ENCODE measurements at places on chromosomes 5 and 9. TPM values are rescaled to one million over a fixed set of nuclear protein-coding genes. Genes with fewer than 3 reads are reported as not detected.

SPARC gene
- total RNA-seq, result 0.80 TPM

PCDH1 gene
- 0.17 TPM for total RNA-seq

MORN5 gene
- not detected for total RNA-seq

LIFR gene
- total RNA-seq, result 0.45 TPM

DNA sequence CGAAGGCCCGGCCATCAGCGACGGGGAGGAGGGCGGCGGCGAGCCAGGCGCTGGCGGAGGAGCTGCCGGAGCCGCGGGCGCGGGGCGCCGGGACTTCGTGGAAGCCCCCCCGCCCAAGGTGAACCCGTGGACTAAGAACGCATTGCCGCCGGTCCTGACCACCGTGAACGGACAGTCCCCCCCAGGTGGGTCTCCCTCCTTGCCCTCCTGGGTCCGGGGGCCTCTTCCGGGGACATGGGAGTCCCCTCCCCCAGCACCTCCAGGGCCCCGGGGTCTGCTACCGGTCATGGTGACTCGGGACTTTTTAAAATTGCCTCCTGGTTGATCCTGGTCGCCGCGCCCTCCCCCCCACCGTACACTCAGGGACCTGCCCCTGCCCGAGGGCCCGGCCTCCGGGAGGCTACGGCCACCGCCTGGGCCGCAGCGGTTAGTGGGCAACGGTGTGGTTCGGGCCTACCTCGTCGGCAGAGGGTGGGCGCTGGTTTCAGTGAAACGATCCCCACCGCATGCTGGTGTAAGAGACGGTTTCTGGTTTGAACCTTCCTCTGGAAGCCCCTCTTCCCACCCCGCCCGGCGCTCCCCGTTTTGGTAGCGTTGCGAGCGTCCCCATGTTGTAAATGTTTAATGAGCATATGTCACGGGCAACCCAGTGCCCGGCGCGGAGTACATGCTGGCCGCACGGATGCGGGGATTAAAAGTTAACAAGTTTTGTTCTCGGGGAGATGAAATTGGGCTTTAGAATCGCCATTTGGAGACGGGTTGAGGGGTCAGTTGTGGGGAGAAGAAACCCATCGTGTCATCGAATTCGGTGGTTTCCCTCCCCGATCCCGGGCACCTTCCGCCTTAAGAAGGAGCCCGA is 1.1 kb downstream of the LARP1 start:
- H3K4me3 ChIP-seq, result peak overlapping the region; percentile 72
- no peaks in the 10 kb centered on the region for H3K27me3 ChIP-seq
- H3K4me1 ChIP-seq, result peaks cover 41% of the 10 kb centered on the region
- DNase-seq, result peak; percentile 68
- H3K27ac ChIP-seq, result peak overlapping the region; percentile 67
- no peaks in the 10 kb centered on the region for H3K36me3 ChIP-seq

GRCh38 chr9:23674016-23674585 is 151.9 kb downstream of the ELAVL2 start:
- no peak for DNase-seq
- no peak overlapping the region for H3K27ac ChIP-seq
- no peaks in the 10 kb centered on the region for H3K4me1 ChIP-seq
- no peaks in the 10 kb centered on the region for H3K36me3 ChIP-seq
- no peaks in the 10 kb centered on the region for H3K27me3 ChIP-seq

HMGXB3 gene
- total RNA-seq, result 27.4 TPM

GRCh38 chr9:77764894-77765780 is 117.0 kb upstream of the GNA14 start:
- no peaks in the 10 kb centered on the region for H3K36me3 ChIP-seq
- H3K4me1 ChIP-seq, result no peaks in the 10 kb centered on the region

PITX1 gene
- total RNA-seq, result not detected

SLC23A1 gene
- total RNA-seq, result not detected

GRCh38 chr9:78261403-78262001 is 25.6 kb downstream of the CEP78 start:
- peaks cover 24% of the 10 kb centered on the region for H3K36me3 ChIP-seq
- no peak overlapping the region for H3K4me3 ChIP-seq
- H3K27ac ChIP-seq, result no peak overlapping the region
- no peak for DNase-seq

DNA sequence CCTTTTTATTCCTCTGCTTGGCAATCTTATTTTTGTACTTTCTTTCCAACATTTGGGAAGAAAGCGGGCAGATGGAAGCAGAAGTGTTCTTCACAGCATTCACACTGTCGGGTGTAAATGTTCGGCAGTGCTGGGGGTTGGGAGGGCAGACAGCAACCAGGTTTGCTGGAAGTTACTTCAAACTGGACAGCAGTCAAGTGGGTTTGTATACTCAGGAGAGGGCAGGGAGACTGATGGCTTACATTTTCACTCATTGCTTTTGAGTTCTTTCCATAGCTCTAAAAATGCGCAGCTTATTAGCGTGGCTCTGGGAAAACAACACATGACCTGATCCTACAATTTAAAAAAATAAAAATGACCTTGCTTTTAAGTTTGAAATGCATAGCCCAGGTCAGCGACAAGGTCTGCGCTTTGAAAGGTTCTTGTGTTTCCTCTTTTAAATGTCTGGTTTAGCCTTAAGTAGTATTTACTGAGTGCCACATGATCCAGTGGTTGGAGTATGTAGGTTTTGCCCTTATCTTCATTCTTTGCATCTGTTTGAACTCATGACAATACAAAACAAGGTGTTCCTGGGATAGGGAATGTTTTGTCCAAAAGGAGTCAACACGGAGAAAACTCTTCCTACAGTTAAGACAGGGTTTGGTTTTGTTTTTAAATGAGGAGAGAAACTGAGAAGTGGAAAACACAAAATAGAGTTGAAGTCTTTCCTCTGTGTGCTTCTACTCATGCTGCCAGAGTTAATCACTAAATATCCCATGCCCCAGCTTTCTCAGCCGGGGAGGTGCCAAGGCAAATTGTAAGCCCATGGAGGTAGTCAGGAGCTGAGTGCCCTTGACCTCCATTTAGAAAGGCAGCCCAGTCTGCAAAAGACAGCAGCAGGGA is 132.7 kb upstream of the DMRT1 start:
- no peak for DNase-seq
- no peak overlapping the region for H3K27ac ChIP-seq
- peaks cover 2% of the 10 kb centered on the region for H3K4me1 ChIP-seq
- H3K27me3 ChIP-seq, result peaks cover 3% of the 10 kb centered on the region
- H3K4me3 ChIP-seq, result no peak overlapping the region

STPG3 gene
- total RNA-seq, result not detected

DNA sequence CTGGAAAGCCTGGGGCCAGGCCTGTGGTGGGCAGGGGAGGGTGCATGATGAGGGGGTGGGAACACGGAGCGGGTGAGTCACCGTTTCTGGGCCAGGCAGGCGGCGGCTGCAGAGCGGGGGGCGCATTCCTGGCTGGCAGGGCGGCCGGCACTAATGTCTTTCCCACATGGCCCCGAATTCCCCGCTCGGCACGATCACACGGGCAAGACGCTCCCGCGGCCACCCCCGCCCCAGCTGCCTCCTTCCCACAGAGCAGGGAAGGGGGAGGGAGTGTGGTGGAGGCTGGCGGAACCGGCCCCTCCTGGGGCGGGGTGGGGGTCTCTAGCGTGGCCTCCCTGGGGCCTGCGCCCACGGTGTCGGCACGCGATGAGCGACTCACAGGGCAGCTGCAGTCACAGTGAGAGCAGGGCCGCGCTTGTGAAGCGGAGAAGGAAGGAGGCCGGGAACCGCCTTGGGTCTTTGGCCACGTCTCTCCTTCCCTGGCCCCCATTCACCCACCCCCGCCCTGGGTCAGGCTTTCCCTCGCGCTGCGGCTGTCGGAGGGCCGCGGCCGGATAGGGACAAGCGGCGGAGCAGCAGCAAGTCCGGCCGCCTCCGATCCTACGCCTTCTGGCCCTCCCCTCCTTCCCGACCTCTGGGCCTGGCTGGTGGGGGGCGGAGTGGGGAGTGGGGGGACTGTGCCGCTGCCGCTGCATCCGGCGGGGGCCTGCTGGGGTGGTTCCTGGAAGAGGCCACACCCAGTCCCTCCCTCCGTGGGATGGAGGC is 48.9 kb downstream of the CXXC5 start:
- H3K4me3 ChIP-seq, result peak overlapping the region; percentile 43
- DNase-seq, result peak; percentile 37
- H3K4me1 ChIP-seq, result peaks cover 26% of the 10 kb centered on the region
- peaks cover 26% of the 10 kb centered on the region for H3K27me3 ChIP-seq
- no peak overlapping the region for H3K27ac ChIP-seq
- no peaks in the 10 kb centered on the region for H3K36me3 ChIP-seq

GRCh38 chr5:5979761-5980537 is 398.4 kb downstream of the MED10 start:
- H3K27ac ChIP-seq, result no peak overlapping the region
- no peaks in the 10 kb centered on the region for H3K4me1 ChIP-seq
- DNase-seq, result no peak
- no peaks in the 10 kb centered on the region for H3K36me3 ChIP-seq
- no peaks in the 10 kb centered on the region for H3K27me3 ChIP-seq
- H3K4me3 ChIP-seq, result no peak overlapping the region

GRCh38 chr5:144009116-144009515 is 161.3 kb downstream of the YIPF5 start:
- DNase-seq, result no peak
- no peak overlapping the region for H3K4me3 ChIP-seq
- H3K4me1 ChIP-seq, result no peaks in the 10 kb centered on the region
- H3K36me3 ChIP-seq, result no peaks in the 10 kb centered on the region
- no peaks in the 10 kb centered on the region for H3K27me3 ChIP-seq

- H3K27ac ChIP-seq, result no peak overlapping the region
- no peaks in the 10 kb centered on the region for H3K27me3 ChIP-seq
- no peaks in the 10 kb centered on the region for H3K36me3 ChIP-seq
Measured at GRCh38 chr5:66757834-66758371, 161.7 kb downstream of the MAST4 start.

SPINK13 gene
- not detected for total RNA-seq

GRCh38 chr9:136208675-136209074 is 3.7 kb upstream of the LHX3 start:
- peaks cover 36% of the 10 kb centered on the region for H3K36me3 ChIP-seq
- no peaks in the 10 kb centered on the region for H3K4me1 ChIP-seq
- H3K4me3 ChIP-seq, result no peak overlapping the region

DNA sequence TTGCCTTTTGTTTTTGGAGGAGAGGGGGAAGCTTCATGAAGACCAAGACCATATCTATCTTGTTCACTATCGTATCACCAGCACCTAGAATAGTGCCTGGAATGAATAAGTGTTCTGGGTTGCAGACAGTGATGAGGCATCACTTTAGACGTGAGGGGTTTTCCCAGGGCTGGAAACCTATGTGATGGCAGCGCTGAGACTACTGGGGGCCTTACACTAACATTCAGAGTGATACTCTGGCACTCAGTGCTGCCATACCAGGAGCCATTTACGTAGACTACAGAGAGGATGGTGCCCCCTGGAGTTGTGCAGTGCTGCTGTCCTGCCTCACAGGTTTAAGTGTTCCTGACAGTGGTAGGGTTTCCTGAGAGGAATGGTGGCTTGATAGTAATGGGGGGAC is 6.9 kb downstream of the CCL19 start:
- H3K4me1 ChIP-seq, result no peaks in the 10 kb centered on the region
- H3K4me3 ChIP-seq, result no peak overlapping the region
- H3K36me3 ChIP-seq, result no peaks in the 10 kb centered on the region
- H3K27ac ChIP-seq, result no peak overlapping the region
- no peaks in the 10 kb centered on the region for H3K27me3 ChIP-seq

EMB gene
- 133 TPM for total RNA-seq

- H3K4me3 ChIP-seq, result no peak overlapping the region
- no peaks in the 10 kb centered on the region for H3K4me1 ChIP-seq
- H3K27me3 ChIP-seq, result no peaks in the 10 kb centered on the region
- no peak overlapping the region for H3K27ac ChIP-seq
- DNase-seq, result no peak
Measured at GRCh38 chr9:36078051-36078450, 41.3 kb downstream of the RECK start.

- peaks cover 44% of the 10 kb centered on the region for H3K4me1 ChIP-seq
- peak; percentile 62 for DNase-seq
- peak overlapping the region; percentile 98 for H3K27ac ChIP-seq
- peaks cover 40% of the 10 kb centered on the region for H3K36me3 ChIP-seq
- no peaks in the 10 kb centered on the region for H3K27me3 ChIP-seq
- H3K4me3 ChIP-seq, result peak overlapping the region; percentile 97
Measured at GRCh38 chr5:149549461-149550267, 1.6 kb downstream of the CSNK1A1 start.

DNA sequence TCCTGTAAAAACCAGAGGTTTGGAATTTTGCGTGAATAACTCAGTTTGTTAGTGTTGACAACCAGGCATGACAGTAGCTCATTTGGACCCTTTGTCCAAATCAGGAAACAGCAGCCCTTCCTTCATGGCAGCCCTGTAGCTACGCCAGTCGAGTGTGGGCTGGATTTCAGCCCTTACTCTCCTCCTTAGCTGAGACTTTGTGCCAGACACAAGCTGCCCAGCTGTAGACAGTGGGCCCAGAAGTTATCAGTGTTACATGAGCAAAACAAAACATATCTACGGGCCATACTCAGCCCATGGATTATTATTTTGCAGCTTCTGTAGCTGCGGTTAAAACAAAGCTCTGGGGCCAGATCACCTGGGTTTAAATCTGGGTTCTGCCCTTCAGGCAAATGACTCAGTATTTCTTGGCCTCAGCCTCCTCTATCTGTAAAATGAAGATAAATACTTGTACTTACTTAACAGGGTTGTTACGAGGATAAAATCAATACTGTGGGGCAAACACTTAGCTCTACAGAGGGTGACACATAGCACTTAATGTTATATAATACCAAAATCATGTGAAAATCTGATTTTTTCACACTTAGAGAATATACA is 76.9 kb downstream of the GHR start:
- no peaks in the 10 kb centered on the region for H3K36me3 ChIP-seq
- no peak overlapping the region for H3K4me3 ChIP-seq
- H3K4me1 ChIP-seq, result no peaks in the 10 kb centered on the region
- no peak for DNase-seq

DNA sequence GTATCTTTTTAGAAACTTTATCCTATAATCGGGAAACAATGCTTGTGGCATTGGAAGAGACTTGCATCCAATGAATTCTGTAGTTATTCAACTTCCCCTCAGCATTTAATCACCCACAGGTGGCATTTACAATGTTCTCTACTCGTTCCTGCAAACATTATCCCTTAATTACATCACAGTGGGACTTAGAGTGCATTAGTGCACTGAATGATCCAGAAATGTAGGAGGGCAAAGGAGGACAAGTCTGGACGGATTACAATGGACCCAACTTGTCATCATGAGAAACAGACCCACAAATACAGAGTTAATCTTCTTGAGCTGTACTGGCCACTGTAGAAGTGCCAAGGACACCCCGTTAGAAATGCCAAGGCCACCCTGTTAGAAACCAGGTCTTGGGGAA is 129.1 kb downstream of the DOCK8 start:
- H3K4me1 ChIP-seq, result no peaks in the 10 kb centered on the region
- H3K27ac ChIP-seq, result no peak overlapping the region
- DNase-seq, result no peak
- H3K27me3 ChIP-seq, result no peaks in the 10 kb centered on the region
- peaks cover 97% of the 10 kb centered on the region for H3K36me3 ChIP-seq

GRCh38 chr9:23160491-23160890 is 665.5 kb downstream of the ELAVL2 start:
- no peaks in the 10 kb centered on the region for H3K4me1 ChIP-seq
- H3K36me3 ChIP-seq, result no peaks in the 10 kb centered on the region
- H3K27me3 ChIP-seq, result no peaks in the 10 kb centered on the region

- H3K27me3 ChIP-seq, result no peaks in the 10 kb centered on the region
- no peaks in the 10 kb centered on the region for H3K4me1 ChIP-seq
- no peak overlapping the region for H3K27ac ChIP-seq
- H3K36me3 ChIP-seq, result no peaks in the 10 kb centered on the region
- no peak overlapping the region for H3K4me3 ChIP-seq
Measured at GRCh38 chr5:86175224-86175623, 442.5 kb upstream of the COX7C start.
